Stimulated activated naive CD4-positive, alpha-beta T cell treated with Interleukin-2 at 50 U/mL for 16 hours (primary cell): ENCODE measurements at places on chromosomes 6 and 20.

DNA sequence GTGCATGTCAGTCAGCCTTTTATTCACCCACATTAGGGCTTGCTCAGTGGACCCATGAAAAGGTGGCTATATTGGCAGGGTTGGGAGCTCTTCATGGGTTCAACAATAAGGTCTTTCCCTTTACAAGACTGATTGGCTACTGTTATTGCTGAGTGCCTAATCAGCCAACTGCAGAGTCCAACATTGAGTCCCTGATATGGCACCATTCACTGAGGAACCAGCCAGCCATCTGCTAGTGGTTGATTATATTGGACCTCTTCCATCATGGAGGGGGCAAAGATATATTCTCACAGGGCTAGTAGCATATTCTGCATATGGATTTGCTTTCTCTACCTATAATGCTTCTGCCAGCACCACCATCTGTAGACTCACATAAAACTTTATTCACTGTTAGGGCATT lies 69.9 kb downstream of the CDKAL1 start:
- no peak for DNase-seq

- DNase-seq: no peak
Observed at GRCh38 chr20:14878676-14879019, 541.2 kb upstream of the FLRT3 start.

DNA sequence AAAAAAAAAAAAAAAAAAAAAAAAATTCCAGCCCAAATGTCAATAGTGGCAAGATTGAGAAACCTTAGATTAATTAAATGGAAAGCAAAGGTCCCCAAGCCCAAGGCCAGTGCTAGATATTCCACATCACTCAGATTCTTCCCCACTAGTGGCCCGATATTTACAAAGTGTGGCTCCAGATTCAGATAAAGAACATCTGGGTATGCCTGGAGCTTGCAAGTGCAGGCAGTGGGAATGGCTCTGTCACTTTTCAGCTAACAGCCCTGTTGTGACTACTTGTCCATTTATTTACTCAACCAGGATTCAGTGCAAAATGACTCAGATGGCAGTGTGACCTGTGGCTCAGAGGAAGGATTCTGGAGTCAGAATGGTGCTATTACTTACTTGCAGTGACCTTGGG lies 8.2 kb upstream of the KCNB1 start:
- no peak for DNase-seq

- no peak for DNase-seq
Observed at GRCh38 chr6:155039618-155040017, 44.5 kb downstream of the TIAM2 start.

- DNase-seq: no peak
Observed at GRCh38 chr6:109506841-109507240, 23.8 kb upstream of the ZBTB24 start.

DNA sequence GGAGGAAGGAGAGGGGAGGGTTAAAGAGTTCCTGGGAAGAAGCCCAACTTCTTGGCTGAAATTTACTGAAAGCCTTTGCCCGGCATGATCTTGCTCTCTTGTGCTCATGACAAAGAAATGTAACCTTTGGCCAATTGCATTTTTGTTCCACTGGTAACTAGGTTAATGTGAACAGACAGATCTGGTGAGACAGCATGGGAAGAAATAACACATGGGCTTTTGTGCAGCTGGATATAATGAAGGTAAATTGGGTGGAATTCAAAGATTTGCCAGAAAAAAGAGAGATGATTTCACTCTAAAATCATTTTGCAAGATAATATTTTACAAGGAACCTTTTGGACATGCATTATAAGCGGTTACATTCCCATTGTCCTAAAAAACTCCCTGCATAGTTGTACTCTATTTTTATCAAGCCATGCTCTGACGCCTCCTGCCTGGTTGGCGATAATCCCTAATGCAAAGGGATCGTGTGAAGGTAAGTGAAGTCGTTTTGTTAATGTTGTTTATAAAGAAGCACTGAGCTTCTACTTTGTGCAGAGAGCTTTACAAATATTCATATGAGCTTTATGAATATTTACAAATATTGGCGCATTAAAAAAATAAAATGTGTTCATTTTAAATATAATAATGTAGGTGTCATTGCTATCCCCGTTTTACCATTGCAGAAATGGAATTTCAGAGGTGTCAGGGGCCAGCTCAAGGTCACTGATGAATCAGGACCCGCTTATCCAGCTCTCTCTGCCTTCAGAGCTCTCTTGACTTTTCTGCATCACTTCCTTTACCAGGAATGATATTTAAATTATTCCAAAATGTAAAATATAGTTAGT lies 161.3 kb upstream of the AGPAT4 start:
- DNase-seq: no peak

DNA sequence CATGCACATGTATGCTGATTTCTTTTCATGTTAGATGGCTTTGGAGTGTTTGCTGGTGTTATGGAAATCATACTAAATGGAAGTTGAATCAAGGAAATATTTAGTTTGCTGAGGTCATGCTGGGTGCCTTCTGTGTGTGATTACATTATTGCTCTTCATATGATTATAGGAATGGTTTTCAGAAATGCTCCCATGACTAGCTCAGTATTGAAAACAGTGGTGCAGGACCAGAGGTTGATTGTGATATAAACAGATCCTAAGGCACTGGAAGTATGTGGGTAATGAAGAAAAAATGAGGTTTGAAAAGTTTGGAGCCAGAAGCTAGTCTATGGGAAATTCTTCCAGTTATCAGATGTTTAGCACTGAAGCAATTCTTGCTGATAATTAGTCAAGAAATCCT lies 693.1 kb downstream of the UTRN start:
- no peak for DNase-seq

DNA sequence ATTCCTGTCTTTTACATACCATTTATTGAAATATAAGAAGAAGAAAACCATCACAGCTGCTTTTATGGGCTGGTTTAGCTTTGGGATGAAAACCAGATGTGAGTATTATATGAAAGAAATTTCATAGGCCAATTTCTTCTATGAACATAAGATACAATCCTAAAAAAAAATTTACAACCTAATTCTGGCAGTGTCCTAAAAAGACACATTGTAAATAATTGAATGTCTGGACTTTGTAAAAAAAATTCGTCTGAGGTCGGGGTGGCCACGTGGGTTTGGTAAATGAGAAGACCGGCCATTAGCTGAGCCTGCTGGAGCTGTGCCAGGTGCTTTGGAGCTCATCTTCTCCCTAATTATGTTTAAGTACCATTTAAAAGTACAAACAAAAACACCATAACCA lies 26.8 kb downstream of the DACT2 start:
- DNase-seq: no peak

DNA sequence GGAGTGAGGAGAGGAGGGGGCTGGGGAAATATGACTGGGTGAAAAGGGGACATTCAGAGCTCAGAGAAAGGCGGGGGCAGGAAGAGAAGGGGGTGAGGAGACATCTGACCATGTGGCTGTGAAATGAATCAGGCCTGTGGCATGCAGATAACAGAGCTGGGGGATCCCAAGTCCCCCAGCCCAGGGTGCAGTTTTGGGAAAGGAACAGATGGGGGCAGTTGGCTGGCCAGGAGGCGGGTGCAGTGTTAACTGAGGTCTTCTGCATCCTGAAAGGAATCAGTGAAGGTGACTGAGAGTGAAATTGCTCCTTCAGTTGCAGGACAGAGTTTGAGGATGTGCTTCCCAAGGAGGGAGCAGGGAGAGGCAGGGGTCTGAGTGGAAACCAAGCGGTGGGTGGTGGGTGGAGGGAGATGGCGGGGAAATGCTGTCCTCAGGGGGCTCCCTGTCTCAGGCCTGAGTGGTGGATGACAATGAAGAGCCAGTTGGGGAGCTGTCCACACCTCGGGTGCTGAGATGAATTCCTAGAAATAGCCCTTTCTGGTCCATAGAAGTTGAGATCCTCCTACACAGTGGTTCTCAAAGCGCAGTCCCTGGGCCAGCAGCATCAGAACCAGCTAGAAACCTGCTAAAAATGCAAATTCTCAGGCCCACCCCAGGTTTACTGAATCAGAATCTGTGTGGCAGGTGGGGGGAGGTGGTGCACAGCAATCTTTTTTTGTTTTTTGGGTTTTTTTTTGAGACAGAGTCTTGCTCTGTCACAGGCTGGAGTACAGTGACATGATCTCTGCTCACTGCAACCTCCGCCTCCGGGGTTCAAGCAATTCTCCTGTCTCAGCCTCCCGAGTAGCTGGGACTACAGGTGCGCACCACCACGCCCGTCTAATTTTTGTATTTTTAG lies 26.0 kb upstream of the CCDC167 start:
- DNase-seq: no peak

DNA sequence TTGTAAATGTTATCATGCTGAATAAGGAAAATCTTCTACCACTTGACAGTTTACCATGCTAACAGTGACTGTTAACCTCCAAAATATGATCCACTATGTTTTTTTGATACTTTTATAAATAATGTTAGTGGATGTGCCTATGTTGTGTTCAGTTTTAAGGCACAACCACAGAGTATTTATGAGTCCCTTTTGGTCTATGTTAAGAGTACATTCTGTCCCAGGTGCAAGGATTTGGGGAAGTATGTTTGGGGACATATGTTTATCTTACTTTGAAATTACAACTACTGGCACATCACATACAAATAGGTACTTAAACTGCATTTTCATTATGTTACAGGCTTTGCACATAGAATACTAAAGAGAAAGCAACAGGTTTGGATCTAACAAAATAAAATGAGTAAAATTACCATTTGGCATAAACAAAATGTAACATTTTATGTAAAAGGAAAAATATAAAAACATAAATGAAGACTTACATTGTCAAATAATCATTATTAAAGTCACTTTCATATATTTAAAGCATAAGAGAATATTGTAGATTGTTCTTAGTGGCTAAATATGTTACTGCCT lies 71.2 kb downstream of the SESN1 start:
- DNase-seq: no peak

GRCh38 chr6:73738367-73739028 lies 42.5 kb downstream of the CD109 start:
- DNase-seq: no peak

GRCh38 chr6:169620171-169621130 lies 81.4 kb downstream of the WDR27 start:
- DNase-seq: no peak

DNA sequence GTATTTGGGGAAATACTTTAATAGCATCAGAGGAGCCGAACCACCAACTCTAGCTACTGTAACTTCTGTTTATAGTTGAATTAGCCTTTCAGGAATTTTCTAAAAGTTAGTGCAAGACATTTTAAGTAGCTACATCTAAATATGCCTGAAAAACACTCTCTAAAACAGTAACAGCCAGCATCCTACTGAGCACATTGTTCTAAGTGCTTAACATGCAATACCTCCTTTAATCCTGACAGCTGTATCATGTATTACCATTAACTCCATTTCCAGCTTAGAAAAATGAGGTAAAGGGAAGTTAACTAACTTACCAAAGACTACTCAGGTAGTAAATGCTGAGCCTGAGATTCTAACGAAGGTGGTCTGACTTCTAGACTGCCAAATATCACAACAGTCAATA lies 120.7 kb downstream of the DST start:
- DNase-seq: no peak

DNA sequence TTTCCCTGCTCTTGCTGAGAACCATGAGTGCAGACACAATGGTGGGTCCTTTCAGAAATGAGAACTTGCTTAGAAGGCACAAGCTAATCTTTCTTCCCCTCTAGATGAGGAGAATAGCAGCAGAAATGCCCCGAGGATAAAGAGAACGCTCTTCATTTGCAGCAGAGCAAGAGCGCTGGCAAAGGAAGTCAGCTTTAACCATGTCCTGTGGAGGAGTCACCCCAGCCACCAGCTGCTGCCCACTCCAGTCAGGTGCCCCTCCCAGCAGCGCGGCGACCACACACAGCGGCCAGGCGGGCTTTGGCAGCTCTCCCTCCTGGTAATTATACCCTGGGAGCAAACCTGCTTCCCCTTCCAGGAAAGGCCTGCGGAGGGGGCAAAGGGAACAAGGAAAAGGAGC lies 42.4 kb upstream of the EMILIN3 start:
- DNase-seq: no peak

- no peak for DNase-seq
Observed at GRCh38 chr6:70549327-70549726, 17.4 kb upstream of the SDHAF4 start.

DNA sequence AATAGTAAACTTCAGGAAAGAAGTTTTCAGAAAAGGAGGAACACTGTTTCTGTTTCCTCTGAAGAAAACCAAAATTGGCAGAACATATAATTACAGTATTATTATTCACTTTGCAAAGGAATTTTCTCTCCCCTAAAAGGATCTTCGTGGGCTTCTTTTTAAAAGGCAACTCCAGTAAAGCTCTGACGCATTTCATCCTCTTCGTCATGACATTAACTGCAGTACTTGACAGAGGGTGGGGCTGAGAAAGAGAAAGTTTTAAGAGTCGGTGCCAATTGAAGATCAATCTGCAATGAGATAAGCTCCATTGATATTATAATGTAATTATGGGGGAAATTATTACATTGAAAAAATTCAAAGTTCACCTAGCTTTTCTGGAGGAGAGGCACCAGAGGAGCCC lies 75.8 kb downstream of the MYB start:
- DNase-seq: no peak

GRCh38 chr6:68628161-68628560 lies 6.9 kb upstream of the ADGRB3 start:
- DNase-seq: no peak

DNA sequence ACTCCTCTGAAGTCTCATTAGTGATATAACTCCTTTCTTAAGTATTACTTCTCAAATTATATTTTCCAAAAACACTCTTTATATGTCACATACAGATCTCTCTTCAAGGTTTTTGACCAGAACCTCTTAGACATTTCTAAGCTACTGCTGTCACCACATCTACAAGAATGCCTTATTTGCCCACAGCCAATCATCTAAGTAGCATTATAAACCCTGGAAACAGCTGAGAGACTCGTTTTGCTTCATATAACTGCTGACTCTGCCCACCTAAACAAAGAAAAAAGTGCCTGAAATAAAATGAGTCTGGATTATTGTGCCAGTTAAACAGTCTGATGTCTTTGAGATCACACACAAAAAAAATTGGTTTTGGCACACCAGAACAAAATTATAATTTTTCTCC lies 165.9 kb downstream of the COL9A1 start:
- DNase-seq: no peak

DNA sequence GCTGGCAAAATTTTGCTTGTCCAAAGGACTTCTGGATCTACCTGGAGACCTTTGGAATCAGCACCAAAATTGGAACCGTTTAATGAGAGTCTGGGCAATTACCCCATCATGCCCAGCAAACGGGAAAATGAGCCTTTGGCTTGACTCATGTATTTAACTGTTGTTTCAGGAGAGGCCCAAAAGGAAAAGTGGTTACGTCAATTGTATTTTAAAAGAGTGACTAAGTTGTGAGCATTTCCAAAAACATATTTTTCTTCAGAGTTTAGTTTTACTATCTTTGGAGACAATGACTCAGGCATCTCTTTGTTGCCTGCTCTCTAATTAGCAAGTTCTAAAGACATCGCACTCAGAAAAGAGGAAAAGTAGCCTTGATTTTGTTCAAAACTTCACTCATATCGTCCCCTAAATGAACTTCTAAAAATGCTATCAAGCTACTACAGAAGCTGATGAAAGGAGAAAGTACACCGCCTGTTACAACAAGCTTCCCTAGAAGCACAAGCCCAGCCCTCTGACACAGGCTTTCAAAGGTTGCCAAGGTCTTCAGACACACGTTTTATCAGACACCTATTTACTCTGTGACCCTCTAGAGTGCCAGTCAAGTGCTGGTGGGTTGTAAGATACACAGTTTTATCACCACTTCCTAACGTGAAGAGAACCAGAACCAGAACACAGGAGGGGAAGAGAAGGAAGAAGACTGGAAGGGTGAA lies 146.2 kb downstream of the TBX18 start:
- DNase-seq: no peak

GRCh38 chr6:52063584-52064344 lies 23.6 kb downstream of the PKHD1 start:
- DNase-seq: peak; percentile 34
